NCI-H524 (cell line): ENCODE measurements at places on chromosomes 4 and X.
A peak's percentile ranks its signal among the peaks of the same experiment; 100 is the strongest.

DNA sequence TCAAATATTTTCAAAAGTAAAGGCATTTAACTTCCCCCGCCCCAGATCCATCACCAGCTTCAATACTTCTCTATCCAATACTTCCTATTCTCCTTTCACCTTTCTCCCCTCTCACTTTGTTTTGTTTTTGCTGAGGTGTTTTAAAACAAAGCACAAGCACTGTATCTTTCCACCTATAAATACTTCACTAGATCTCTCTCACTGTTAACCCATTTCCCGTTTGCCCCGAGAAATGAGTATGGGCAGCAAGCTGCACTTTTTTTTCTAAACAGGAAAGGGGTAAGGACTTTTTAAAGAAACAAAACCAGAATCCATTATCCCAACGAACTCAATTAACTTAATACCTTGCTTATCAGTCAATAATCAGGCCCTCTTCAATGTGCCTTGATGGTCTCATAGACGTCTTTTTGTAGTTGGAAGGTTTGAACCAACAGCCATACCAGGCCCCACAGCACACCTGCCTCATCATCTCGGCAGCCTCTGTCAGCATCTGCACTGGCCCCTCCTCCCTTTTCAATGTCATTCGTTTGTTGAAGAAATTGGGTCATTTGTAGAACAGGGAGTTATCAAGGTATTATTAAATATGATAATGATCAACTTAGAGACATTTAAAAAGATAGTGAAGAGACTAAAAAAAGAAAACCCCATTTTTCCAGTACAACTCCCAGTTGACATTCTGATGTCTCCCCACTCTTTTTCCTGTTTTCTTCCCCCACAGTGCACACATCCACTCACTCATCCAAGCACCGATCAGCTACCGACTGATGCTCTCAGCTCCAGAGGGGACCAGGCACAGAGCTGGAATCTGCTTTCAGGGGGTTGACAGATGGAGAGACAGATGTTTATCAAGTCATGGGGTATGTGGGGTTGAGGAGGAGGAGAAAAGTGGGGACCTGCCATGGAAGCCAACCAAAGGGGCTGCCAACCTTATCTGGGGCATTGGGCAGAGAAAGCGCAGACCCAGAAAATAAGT lies 25.8 kb downstream of the CRMP1 start:
- DNase-seq = no peak

GRCh38 chrX:24777660-24778059 lies 83.9 kb downstream of the POLA1 start:
- no peak for DNase-seq

GRCh38 chrX:3442691-3443090 lies 96.2 kb upstream of the MXRA5 start:
- peak; percentile 46 for DNase-seq

- no peak for DNase-seq
Observed at GRCh38 chr4:2789351-2789750, 3.5 kb upstream of the SH3BP2 start.

- DNase-seq = no peak
Observed at GRCh38 chr4:170414961-170415360, 325.2 kb upstream of the AADAT start.

DNA sequence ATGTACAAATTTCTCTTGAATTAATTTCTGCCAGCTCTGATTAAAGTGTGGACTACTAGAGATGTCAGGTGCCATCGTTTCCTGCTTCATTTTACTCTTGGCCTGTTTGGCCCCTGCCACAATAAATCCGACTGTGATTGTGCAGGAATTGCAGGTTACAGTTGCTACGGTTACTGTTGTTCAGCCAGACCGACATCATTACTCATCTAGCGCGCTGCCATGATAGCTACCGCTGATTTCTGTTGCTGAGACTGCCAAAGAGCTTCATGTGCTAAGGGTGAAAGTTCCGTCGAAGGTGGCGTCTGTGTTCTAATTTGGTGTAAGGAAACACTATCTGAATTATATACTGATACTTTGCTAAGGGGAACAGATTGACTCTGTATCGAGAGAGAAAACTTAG lies 22.1 kb downstream of the SLIT2 start:
- DNase-seq = no peak

GRCh38 chr4:74061430-74061829 lies 22.9 kb upstream of the CXCL3 start:
- no peak for DNase-seq

- no peak for DNase-seq
Observed at GRCh38 chr4:141871086-141871770, 234.8 kb downstream of the IL15 start.

DNA sequence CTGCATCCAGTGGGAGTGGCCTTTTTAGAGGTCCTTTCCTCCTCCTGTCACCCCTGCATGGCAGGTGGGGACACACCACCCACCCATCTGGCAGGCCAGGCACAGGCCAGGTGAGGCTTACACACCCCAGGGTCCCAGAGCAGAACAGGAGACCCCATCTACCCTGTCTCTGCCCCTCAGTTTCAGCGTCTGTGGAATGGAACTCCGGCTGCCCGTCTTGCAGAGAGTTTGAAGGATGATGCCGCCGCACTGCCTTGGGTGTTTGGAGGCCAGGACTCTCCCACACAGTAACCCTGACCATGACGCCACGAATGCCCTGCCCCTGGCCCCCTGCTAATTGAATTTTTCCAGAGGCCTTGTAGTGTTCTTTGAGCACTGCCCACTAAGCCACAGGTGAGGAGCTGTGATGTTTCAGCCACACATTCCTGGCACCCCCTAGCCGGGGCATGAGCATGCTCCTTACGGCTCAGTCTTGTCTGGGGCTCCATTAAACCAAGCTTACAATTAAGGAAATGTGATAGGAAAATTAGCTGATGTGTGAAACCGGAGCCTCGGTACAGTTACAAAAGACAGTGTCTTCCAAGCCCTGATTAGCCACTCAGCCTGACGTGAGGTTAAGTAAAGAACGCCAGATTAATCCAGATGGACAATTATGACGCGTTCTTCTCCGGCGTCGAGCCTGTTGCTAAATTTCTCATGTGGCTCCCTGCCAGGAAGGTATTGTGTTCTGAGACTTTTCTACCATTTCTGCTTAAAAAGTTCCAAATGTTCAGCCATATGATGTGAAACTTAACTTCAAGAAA lies 39.3 kb downstream of the HMX1 start:
- peak; percentile 48 for DNase-seq

DNA sequence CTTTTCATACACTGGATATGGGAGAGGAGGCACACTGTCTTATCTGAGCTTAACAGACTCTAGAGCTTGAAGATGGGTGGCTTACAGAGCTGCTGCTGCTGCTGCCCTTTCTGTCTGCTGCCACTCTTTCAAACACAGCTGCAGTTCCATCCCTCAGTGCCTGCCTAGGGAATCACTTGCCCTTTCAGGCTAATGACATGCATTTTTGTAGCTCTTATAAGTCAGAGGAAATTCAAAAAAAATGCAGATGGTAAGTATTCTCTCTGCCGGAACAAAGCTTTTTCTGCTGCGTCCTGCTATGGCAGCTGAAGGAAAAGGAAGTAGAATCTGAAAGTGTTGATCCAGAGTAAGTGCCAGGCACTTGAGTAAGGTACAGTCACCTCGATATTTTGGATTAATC lies 460.4 kb upstream of the DIAPH2 start:
- no peak for DNase-seq
